NCI-H2171 treated with DMSO at 0.1 percent for 48 hours (cell line): ENCODE measurements at places on chromosomes 4 and X.

- no peak for DNase-seq
These were observed 92.0 kb upstream of the DDX3X start for GRCh38 chrX:41241962-41242361.

DNA sequence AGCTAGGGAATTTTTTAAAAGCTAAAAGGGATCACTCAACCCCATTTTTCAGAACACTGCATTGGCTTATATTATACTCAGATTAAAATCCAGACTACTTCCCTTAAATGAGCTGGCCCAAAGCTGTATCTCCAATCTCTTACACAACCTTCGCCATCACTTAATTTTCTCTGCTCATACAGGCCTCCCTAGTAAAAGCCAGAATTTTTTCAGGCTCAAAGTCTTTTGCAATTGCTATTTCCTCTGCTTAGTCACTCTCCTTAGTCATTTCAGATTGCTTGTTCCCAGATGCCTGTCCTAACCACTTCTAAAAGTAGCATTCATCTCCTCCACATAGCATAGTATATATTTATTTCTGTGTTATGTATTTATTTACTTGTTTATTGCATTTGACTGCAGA lies 1587.9 kb upstream of the ADGRL3 start:
- no peak for DNase-seq

DNA sequence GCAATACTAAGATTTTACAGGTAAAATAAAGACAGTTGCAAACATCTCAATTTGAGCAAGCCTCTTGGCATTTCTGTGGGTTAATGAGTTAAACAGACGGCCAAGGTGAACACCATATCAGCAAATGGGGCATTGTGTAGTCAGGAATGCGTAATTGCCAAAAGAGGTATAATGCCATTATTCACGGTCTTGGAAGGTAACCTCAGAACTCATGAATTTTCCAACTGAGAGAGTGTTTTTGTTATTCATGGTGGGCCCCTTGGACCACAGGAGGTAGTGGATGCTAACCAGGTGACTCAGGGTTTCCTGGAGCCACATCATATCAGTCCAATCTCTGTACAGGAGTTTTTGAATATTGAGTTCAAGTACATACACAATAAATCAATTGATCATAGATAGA lies 368.0 kb upstream of the TECRL start:
- no peak for DNase-seq

DNA sequence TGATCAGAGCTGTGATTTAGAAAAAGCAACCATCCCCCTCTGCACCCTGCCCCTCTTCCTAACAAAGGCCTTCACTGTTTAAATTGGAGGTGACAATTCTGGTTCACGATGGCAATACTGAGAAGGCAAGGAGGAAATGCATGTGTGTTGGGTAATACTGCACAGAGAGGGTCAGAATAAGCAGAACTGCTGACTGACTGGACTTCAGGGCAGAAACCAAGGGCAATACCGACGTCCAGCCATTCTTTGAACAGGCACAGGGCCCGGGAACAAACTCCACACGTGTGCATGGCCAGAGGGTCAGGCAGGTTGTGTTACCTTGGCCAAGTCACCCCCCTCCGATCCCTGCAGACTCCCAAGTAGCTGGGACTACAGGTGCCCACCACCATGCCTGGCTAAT lies 6.0 kb downstream of the ACSL1 start:
- no peak for DNase-seq

GRCh38 chr4:38163216-38164006 lies 203.2 kb downstream of the PTTG2 start:
- no peak for DNase-seq

DNA sequence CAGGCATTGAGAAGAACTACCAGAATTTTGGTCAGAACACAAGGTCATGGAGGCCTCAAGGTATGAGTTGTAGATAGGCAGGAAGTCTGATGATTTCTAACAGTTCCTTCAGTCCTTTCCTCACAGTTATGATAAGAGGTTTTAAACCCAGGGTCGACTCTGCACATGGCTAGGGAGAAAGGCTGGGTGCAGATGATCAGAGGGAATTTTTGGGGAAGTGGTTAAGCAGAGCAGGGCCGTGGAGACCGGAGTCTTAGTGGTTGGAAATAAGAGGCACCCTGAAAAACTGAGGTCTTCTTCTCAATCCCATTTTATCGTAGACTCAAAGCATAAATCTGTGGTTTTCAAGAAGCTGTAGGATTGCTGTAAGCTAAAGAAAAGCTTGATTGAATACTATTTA lies 118.5 kb upstream of the ANK2 start:
- no peak for DNase-seq

- no peak for DNase-seq
These were observed 1.1 kb downstream of the ELK1 start for GRCh38 chrX:47649271-47649670.

DNA sequence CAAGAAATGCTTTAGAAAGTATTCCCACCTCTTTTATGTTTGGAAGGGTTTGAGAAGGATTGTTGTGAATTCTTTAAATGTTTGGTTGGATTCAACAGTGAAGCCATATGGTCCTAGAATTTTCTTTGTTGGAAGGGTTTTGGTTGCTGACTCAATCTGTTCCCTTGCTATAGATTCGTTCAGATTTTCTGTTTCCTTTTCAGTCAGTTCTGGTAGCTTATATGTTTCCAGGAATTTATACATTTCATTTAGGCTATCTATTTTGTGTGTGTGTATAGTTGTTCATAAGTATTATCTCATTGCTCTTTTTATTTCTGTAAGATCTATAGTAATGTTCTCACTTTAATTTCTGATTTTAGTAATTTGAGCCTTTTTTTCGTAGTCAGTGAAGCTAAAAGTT lies 114.4 kb downstream of the MSN start:
- DNase-seq: no peak

GRCh38 chrX:23118890-23119527 lies 119.2 kb downstream of the DDX53 start:
- DNase-seq: no peak

DNA sequence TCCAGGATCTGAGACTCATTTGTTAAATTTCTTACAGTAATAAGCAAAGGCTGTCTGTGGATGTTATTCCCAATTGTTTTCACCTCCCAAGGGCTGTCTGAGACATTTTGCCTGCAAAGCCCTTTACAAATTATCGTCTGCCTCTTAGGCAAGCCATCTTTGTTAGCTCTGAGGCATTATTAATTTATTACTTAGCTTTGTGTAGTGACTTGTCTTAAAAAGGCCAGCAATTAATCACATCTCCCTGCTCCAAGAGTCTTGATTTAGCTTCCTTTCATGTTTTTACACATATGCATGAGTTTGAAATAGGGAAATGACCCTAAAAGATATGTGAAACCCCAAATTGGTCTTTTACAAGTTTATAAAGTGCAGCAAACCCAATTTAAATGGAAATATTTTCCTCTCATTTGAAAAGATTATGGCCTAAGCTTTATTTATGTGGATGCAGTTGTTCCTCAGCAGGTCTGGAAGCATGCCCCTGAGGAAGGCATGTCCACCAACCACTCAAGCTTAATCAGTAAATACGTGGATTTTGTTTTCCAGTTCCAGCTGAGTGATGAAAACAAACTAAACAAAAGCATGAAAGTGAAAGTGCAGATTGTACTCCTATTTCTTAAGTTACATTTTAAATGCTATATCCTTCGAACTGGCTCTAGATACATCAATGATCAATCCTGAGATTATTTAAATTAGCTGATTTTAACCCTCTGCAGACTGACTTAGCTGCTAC lies 173.6 kb upstream of the LNX1 start:
- DNase-seq: no peak

- DNase-seq: no peak
These were observed 211.4 kb downstream of the LDB2 start for GRCh38 chr4:16687011-16687410.

GRCh38 chr4:91116861-91117260 lies 989.7 kb downstream of the CCSER1 start:
- DNase-seq: peak; percentile 4

- no peak for DNase-seq
These were observed 919 bp downstream of the SOWAHD start for GRCh38 chrX:119759248-119759766.

- no peak for DNase-seq
These were observed 110.0 kb downstream of the PPARGC1A start for GRCh38 chr4:23779839-23780238.

DNA sequence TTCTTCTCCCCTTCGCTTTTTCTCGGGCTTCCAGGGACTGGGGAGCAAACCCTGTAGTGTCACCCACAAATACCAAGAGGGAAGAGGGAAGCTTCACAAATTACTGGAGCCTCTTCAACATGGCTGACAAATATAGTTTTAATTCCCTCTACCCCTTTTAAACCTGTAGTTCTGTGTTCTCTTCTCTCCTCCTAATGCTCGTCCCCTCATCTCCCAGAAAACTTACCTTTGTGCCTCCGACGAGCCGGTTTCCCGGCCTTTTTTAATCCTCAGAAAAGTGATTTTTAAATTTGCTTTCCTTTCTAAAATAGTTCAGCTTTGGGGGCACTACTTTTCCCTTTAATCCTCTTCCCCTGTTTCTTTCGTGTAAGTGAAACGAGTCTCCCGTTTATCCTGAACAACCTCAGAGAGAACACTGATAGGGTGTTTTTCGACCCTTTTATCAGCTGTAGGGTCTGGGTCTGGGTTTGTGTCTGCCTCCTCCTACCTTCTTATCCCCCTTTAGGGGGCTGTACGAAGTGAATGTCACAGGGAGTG lies 408 bp downstream of the TET2 start:
- DNase-seq: no peak

GRCh38 chr4:93810340-93810992 lies 18.1 kb upstream of the ATOH1 start:
- no peak for DNase-seq

DNA sequence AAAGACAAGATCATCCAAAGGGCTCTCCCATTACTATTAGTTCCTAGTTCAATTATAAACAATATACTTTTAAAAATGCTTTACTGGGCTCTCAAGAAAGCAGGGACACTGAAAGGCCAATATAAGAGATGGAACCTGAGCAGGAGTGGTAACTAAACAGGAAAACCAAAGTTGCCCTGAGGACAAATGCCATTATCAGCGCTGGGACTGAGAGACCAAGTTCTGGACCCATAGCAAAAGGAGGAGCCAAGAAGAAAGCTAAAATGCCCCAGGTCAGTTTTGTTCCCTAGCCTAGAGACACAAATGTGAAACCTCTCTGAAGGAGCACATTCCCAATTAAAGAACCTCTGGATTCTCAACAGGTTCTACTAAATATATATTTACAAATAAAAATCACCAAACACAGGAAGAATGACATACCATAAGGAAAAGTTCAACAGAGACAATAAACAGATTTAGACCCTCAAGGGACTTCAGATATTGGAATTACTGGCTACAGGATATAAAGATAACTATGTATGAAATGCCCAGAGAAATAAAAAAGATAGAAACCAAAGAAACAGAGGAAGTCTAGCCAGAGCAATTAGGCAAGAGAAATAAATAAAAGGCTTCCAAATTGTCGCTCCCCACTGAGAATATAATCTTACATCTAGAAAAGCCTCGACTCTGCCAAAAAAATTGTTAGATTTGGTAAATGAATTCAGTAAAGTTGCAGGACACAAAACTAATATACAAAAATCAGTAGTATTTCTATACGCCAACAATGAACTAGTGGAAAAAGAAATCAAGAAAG lies 67.1 kb downstream of the KLHL8 start:
- DNase-seq: no peak

DNA sequence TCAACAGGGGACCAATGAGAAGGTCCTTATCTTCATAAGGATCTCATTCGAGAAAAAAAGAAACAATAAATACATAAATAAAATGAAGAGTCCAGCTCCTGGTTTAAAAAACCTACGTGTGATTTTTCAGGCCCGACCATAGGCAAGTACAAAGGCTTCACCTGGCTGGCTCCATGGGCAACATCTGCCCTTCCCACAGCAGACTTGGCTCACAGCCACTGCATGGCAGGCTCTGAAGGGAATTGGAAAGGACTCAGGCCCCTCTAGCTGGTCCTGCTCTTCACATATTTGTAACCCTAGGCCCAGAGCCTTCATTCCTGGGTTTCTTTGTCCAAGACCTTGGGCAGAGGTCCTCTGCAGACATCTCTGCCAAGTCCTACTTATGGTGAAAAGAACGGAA lies 228.1 kb downstream of the QDPR start:
- peak; percentile 12 for DNase-seq

GRCh38 chr4:98467627-98468072 lies 190.8 kb downstream of the TSPAN5 start:
- DNase-seq: peak; percentile 77

- DNase-seq: no peak
These were observed 214.9 kb downstream of the CXXC4 start for GRCh38 chr4:104279744-104280143.

GRCh38 chr4:160423879-160424451 lies 1321.1 kb downstream of the RAPGEF2 start:
- DNase-seq: no peak

- no peak for DNase-seq
These were observed 583.7 kb downstream of the TRIML1 start for GRCh38 chr4:188722911-188723310.

DNA sequence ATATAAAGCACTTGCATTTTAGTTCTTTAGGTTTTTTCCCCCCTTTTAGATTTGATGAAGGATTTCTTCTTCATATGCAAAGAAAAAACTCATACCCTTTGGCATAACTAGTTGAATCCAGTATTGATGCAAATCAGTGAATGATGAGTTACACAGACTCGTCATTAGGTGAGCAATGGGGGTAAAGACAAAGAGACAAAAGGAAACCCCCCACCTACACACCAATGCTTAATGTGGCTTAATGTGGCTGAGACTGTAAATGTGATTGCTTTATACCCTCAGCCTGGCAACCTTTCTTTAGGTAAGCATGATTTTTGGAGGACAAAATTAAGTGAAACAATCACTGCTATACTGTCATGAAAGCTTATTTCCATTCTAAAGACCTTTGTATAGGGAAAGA lies 39.5 kb downstream of the CD40LG start:
- DNase-seq: no peak

DNA sequence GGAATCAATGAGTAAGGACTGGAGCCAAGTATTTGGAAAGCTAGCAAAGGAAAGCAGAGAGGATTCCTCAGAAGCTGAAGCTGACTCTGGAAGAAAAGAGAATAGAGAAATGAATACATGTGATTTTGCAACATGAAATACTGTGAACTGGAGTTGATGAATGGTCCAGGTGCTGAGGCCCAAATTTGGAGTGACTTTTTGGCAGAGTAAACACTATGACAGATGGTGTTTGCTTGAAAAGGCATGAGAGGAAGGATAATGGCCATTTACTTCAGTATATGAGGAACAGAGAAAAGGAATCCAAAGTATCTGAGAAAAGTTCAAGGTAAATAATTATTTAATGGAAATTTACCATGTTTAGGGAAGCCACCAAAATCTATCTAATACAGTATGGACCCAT lies 236.7 kb downstream of the SLITRK2 start:
- DNase-seq: peak; percentile 3

GRCh38 chrX:45750639-45751038 lies 550.0 kb upstream of the DIPK2B start:
- no peak for DNase-seq

- DNase-seq: no peak
These were observed 73.5 kb upstream of the RAP2C start for GRCh38 chrX:132292793-132293192.

DNA sequence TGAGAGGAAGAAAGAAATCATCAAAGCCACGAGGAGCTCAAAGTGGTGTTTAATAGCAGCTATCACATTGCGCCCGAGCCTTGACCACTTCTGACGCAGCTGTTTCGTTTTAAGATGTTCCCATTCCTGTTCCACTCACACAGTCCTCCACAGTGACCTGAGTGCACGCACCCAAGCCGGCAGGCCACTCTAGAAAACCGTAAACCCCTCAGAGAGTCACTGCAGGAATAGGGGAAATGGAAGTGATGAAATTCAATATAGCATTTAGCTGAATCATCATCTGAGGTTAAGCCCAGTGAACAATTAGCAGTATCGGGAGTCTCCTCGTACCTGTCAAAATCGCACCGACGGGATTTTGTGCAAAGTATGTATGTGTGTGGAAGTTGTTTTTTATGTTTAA lies 17.9 kb upstream of the HAND2 start:
- DNase-seq: no peak

GRCh38 chr4:21554500-21554899 lies 394.1 kb downstream of the KCNIP4 start:
- DNase-seq: no peak
